ENCODE measurements at places on chromosomes 3 and 15.

DNA sequence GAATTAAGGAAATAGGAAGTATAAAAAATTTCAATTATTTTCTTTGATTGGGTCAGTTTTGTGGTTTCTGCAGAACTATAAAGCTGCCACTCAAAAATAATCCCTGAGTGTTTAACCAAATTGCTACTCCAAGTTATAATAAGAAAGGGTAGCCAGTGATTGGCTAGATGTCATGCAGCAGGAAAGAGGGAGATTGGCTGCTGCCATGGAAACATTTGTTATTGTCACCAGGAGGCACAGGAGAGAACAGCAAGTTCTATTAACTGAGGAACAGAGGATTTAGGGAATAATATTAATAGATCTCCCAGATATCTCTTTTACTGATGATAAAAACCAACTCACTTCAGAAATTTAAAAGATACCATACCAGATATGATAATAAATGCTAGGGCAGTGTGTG, 42.6 kb downstream of the CLDN1 start:
- DNase-seq = no peak

DNA sequence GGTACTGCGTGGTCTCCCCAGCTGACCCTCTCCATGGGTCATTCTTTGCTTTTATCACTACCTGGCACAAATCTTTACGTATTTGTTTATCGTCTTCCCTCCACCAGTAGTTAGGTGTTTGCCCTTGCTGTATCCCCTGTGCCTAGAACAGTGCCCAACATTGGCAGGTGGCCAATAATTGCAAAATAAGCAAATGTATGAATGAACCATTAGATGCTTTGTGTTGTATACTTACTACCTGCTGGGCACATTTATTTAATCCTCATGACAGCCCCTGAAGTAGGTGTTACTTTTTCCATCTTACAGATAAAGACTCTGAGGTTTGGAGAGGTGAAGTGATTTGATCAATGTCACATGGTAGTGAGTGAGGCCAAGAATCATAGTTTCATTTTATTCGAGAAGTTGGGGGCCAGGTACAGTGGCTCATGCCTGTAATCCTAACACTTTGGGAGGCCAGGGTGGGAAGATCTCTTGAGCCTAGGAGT, 2.0 kb upstream of the TWF2 start:
- DNase-seq = no peak

- DNase-seq = no peak
These were observed 5.9 kb upstream of the ADGRG7 start for GRCh38 chr3:100603469-100603868.

DNA sequence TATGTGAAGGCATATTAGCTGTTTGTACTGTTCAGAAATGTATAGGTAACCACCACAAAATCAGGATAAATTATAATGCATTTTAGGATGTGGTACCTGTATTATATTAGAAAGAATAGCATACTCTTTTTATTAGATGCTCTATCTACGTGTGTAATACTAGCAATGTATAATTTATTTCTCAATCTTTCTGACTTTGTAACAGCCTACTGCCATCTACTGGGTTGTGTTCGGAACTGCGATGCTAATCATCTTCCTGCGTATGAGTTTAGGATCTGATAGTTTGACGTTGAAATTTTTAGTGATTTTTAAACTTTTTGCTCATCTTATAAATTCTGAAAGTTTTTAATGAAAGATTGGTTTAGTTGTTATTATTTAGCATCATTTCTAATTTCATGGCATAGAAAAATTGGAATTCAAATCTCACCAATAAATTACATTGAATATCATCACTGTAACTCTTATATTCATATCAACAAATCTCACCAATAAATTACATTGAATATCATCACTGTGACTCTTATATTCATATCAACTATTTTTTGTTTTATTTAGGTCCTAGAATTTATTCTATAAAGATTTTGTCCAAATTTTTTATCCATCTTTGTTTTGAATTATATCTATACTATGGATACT, 322.7 kb upstream of the ZNF717 start:
- DNase-seq = no peak

DNA sequence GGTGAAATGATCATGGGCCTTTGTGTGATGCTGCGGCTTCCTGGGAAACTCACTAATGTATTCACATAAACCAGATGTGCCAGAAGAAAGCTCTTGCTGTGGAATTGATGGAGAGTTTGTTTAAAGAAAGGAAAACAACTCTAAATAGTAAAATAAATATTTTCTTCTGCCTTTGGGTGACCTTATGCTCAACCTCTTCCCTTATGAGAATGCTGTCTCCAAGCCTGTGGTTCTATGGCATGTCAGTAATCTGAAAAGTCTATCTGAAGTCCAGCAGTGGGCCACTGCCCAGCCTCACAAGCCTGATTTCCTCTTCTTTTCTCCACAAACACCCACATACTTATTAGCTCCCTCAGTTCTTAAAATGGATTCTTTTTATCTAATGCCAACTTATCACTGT, 49.9 kb upstream of the PHLDB2 start:
- DNase-seq = no peak

All from stimulated activated CD8-positive, alpha-beta memory T cell treated with anti-CD3 and anti-CD28 coated beads, Interleukin-7, amount 100 ng/mL, for 24 hours (primary cell).